Stimulated activated CD8-positive, alpha-beta memory T cell treated with anti-CD3 and anti-CD28 coated beads, Interleukin-15, amount 100 ng/mL, for 24 hours (primary cell): ENCODE measurements at places on chromosomes 4 and X.

DNA sequence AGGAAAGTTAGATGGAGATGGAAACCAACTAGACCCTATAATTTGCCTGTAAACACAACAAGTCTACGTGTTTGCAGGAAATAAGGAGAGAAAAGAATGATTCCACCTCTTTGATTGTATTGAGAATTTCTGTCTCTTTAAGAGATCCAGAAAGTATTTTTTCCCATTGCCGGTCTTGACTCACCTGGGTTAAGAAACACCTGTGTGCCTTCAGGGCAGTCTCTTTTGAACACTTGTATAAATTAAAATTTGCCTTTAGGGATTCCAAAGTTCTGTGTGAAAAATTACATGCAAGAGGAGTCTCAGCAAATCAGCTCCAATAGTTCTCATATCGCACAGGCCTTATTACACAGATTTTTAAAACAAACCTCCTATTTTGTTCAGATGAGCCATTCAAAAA lies 46.0 kb upstream of the SMAD1 start:
- no peak for DNase-seq

GRCh38 chr4:146336410-146336807 lies 122.1 kb downstream of the REELD1 start:
- no peak for DNase-seq

GRCh38 chr4:59834943-59835342 lies 1365.2 kb upstream of the ADGRL3 start:
- DNase-seq: no peak

DNA sequence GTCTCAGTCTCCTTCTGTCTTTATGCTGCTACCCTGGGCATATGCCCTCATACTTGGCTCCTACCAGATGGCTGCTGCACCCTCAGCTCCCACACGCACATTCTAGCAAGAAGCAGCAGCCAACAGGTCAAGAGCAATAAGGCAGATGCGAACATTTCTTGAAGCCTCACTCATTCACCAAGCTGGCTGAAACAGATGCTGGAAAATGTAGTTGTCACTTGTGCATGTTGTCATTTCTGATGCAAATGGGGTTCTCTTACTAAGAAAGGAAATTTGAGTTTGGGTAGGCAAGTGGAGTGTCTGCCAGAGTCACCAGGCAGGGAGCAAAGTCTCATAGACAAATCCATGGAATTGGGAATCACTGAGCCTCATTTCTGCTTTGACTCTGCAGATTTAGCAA lies 57.4 kb upstream of the SORBS2 start:
- no peak for DNase-seq

- no peak for DNase-seq
Measured at GRCh38 chrX:134148172-134148692, 88.8 kb upstream of the CCDC160 start.

DNA sequence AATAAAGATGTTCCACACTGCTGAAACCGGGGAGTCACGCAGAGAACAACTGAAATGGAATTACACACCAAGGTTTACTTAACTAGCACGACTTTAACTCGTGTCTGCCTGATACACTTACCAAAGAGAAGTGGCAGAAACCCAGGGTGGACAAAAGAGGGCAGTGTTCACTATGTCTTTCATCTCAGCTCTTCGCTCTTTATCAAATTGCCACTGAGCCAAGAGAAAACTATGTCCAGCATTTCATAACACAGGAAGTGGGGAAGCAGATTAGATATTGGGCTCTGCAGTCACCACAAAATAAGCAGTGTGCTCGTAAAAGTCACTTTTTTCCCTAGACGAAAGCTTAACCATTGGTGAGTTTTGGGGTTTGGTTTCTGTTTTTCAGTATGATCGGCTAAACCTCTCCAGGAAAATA lies 155.7 kb downstream of the CHIC2 start:
- DNase-seq: no peak

GRCh38 chr4:78818530-78819079 lies 42.5 kb downstream of the BMP2K start:
- no peak for DNase-seq

DNA sequence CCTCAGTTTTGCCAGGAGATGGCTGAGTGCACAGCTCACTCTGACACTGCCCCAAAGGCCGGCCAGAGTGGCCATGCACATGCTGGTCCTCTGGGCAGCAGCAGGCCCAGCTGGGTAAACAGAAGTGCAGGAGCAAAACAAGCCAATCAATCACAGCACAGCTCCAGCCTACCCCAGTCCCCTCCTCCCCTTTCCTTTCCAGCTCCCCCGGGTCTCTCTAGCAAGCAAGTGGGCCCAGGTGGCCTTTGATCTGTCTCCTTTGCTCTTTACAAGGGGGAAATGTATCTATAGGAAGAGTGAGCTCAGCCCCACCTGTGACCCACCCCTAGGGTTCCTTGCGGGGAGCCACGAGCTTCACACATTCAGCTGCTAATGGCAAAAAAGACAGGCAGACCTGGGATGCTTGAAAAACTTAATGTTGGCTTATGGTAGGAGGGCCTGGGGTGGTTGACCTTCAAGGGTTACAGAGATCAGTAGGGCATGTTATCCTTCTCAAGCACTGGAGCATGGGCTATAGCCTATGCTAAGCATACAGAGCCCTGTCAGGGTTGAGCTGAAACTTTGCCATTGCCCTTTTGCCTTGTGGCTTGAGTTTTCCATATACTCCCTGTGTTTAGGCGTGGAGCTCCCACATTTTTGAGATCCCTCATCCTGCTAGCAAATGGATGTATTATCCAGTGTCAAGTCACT lies 57.8 kb upstream of the PLAC1 start:
- no peak for DNase-seq

DNA sequence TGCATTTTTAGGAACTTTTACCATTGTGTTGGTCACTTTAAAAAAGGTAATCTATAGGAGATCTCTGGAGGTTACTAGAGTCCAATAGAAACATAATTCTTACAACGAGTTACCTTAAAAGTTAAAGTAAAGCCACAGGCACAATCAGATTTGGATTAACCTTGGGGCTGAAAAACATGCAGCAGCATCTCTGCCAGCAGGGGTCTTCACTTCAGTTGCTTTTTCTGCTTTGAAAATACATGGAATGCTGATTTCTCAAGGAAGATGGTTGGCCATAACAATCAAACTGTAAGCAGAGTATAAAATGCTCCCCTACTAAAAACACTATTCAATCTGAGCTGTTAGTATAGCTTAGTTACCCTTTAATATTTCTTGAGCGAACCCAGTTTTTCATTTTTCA lies 1072.3 kb upstream of the PCDH10 start:
- no peak for DNase-seq

DNA sequence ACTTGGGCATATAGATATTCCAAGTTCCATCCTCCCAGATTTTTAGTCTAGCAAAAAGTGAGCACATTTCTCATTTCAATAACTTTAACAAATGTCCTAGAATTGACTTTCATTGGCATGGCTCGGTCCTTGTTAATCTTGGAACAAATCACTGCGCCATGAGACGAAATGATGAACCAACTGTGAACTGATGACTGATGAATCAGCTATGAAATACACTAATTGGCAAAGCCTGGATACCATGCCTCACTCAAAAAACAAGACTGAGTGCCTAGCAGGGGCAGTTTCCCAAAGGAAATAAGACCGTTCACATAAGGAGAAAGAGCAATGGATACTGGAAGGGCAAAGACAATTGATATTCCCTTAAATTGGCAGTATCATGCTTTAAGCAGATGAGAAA lies 248.6 kb upstream of the VEGFC start:
- no peak for DNase-seq

DNA sequence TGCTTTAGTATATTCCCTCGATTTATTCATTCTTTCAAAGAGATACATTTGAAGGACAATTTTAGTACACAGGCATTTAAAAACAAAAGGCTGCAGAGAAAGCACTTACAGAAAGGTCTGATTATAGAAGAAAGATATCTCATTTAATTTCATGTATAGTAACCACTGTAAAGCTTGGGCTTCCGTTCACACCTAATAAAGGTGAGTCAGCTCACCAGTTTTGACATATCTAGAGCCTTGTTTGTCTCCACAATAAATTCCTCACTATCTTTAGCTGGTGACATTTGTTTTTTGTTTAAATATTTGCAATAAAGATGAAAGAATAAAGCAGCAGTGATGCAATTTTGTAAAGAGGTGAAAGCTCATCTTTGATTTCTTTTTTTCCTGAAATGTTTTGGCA lies 1.1 kb upstream of the EPHA5 start:
- no peak for DNase-seq

GRCh38 chrX:16386126-16386525 lies 218.8 kb downstream of the MAGEB17 start:
- DNase-seq: no peak

DNA sequence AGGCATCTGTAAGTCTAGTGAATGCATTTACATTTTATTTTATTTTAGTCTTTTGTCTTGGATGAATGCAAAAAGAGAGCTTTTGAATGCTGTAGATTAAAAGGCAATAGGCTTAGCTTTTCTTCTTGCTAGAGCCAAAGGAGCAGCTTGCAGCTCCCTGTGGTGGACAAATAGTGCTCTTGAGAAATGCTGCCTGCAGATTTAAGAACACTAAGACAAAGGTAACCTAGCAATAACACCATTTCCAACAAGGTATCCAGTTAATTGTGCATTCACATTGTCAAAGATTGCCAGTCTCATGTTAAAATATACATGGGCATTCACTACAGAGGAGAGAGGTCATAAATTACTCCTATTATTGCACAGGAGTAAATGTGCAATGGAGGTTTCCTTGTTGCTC lies 859.2 kb upstream of the PRKX start:
- DNase-seq: no peak

DNA sequence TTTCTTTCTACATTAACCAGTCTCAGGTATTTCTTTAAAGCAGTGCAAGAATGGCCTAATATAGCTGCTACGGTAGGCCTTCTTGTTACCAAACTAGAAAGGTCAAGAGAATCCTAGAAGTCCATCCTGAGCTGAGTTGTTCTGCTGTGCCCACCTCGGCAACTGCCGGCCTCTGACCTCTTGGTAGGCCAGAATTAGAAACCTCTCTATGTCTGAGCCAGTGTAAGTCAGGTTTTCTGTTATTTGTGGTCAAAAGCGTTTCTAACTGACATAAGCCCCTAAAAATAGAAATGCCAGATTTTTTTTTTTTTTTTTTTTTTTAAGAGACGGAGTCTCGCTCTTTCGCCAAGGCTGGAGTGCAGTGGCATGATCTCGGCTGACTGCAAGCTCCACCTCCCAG lies 43.1 kb downstream of the SOWAHB start:
- no peak for DNase-seq

GRCh38 chr4:148288448-148288847 lies 153.8 kb downstream of the NR3C2 start:
- DNase-seq: no peak
